Right lung (tissue), 10 donors: ENCODE measurements at places on chromosomes 13 and 19. TPM values are rescaled to one million over a fixed set of nuclear protein-coding genes. Genes with fewer than 3 reads are reported as not detected.

DNA sequence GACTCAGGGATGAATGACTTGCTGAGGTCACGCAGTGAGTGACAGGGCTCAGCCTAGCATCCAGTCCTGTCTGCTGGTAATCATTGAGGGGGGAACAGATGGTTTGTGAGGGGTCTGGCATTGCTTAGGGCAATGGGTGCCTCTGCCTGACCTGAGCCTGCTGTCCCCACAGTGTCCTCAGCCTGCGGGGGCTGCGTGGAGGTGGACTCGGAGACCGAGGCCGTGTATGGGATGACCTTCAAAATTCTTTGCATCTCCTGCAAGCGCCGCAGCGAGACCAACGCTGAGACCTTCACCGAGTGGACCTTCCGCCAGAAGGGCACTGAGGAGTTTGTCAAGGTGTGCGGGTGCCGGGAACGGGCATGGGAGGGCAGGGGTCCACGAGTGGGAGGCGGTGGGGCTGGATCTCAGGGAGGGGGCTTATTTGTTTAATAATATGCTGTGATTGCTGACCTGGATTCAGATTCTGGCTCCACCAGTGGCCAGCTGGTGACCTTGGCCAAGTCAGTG, 2.1 kb downstream of the SCN1B start:
- no peak for DNase-seq

- no peak for DNase-seq
These were observed 125.0 kb downstream of the STK24 start for GRCh38 chr13:98451676-98452470.

DNA sequence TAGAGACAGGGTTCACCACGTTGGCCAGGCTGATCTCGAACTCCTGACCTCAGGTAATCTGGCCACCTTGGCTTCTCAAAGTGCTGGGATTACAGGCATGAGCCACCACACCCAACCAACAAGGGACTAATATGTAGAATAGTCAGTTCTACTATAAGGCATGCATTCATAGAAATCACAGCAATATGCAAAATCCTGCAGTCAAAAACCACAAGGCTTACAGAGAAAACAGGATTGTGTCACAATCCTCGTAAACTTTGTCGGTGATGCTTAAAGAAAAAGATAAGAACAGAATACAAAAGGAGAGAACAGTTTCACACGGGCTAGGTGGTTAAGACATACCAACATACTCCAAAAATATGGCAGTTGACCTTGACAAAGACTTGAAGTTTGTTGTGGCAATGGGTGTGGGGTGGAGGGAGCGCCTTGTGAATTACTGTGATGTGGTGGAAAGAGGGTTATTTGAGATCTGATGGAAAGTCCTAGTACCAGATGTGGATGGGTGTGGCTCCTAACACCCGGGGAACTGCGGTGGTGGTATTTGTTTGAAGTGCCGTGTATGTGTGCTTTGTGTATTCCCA, 12.4 kb downstream of the NOSIP start:
- no peak for DNase-seq

GRCh38 chr13:36323951-36324566, 22.1 kb downstream of the SPART start:
- no peak for DNase-seq

DNA sequence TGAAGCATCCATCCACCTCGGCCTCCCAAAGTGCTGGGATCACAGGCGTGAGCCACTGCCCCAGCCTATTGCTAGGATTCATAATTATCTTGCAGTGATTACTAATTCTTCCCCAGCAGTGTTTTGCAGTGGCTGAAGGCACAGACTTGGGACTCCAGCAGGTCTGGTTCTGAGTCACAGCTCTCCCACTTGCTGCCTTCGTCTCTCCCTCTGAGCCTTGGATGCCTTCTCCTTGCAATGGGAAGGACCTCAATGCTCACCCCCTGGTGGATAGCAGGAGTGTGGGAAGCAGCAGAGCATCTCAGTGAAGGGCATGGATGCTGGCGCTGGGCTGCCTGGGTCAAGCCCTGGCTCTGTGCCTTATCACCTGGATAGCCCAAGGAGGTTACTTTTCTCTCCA, 37.6 kb upstream of the SHKBP1 start:
- DNase-seq: no peak

DNA sequence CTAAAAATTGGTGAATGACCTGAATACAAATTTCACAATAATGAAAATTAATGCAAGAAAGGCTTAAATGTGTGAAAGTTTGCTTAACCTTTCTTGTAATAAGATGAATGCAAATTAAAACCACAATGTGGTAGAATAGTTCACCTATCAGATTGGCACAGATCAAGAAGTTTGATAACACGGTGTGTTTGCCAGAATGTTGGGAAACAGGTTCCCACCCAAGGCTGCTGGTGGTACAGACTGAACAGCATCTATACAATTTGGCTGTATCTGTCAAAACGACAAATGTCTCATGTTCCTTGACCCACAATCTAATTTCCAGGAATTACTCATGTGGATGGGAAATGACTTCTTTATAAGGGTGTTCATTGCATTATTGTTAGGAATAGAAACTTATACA, 8.6 kb upstream of the IRS2 start:
- no peak for DNase-seq

- DNase-seq: no peak
These were observed 5.4 kb downstream of the LMTK3 start for GRCh38 chr19:48506138-48506733.

- peak; percentile 68 for DNase-seq
These were observed 1.0 kb downstream of the GPR108 start for GRCh38 chr19:6736169-6736916.

DNA sequence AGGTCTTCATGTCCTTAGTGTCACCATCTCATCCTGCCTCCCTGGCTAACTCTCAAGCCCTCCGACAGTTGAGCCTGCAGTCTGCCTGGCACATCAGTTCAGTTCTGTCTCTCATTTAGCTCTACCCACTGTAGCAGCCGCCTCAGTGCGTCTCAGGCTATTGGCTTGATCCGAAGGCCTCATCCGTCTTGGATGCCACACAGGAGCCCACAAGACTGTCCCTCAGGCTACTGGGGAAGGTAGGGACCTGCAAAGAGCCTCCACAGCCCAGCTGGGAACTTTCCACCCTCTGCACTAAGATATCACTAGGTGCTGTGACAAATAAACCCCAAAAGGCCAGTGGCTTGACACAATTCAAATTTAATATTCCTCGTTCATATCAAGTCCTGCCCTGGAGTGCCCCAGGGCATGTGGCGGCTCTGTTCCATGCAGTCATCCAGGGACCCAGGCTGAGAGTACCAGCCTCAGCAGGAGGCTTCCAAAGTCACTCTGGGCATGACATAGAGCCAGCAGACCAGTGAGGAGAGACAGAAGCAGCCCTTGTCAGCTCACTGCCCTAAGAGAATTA, 5.7 kb downstream of the VSTM2B start:
- DNase-seq: no peak

- no peak for DNase-seq
These were observed at the start of gene FKRP for GRCh38 chr19:46745521-46746280. Gene FKRP (plus strand): TSS chr19:46746057. CDS start chr19:46755451, 9,394 bp downstream.

- DNase-seq: peak; percentile 63
These were observed 2.5 kb upstream of the GPX4 start for GRCh38 chr19:1101337-1101698.

GRCh38 chr19:5148794-5149190, 179.9 kb downstream of the KDM4B start:
- DNase-seq: no peak

DNA sequence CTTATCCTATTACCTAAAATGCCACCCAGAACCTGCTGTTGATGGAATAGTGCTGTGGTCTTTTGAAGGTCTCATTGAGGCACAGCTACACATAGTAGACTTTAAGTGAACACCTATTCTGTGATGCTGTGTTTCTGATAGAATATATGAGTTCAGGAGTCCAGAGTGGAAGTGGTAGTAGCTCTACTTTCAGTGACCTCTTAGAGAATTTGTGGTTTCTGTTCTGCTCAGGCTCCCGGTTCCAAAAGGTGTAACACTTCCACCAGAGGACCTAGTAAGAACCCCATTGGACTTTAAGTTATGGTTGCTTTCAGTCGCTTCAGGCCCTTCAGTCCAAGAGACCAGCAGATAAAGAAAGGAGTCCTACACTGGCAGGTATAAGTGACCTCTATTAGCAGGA, 11.4 kb upstream of the MYCBP2 start:
- DNase-seq: no peak

GRCh38 chr13:75285310-75285709, 196.7 kb downstream of the TBC1D4 start:
- no peak for DNase-seq

DNA sequence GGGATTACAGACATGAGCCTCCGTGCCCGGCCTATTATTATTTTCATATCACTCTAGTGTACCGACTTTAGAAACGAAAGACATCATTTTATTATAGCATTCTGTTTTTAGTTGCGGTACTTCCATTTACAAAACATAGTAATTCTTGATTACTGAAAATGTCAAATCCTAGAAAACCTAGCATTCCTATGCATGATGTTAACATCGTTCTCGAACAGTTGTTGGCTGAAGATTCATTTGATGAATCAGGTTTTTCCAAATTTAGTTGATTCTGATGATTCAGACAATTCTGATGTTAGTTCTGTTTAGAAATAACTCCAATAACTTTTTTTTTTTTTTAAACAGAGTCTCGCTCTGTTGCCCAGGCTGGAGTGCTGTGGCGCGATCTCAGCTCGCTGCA, 11.5 kb upstream of the MTRF1 start:
- no peak for DNase-seq

- no peak for DNase-seq
These were observed 10.4 kb downstream of the HIPK4 start for GRCh38 chr19:40379446-40380198.

- DNase-seq: no peak
These were observed 7.2 kb downstream of the GSK3A start for GRCh38 chr19:42235181-42235580.

DNA sequence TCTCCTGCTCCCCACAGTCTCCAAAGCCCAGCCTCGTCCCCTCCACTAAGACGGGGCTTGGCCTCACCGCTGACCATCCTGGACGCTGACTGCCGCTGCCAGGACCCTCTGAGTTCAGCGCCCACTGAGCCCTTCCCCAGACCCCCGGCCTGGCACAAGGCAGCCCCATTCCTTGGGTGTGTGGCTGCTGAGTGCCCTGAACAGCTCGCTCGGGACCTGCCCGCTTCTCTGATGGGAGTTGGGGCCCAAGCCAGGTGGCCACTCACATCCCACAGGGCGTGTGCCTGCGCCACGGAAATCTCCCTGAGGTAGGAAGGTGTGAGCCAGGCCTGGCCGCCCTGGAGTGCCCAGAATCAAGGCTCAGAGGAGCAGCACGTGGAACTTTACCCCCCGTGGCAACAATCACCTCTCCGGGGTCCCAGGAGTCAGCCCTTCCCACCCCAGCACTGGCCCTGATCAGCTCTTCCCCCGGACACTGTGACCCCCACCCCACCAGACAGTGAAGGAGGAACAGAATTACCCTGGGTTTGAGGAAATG, 20.8 kb downstream of the C13orf46 start:
- no peak for DNase-seq

The IGSF23 gene
- not detected for polyA plus RNA-seq

The ZIM2 gene
- 1.2 TPM for polyA plus RNA-seq

The ZNF575 gene
- polyA plus RNA-seq: 1.6 TPM

The MBD3L3 gene
- not detected for polyA plus RNA-seq

The FBXO46 gene
- 22.1 TPM for polyA plus RNA-seq

The ZNF578 gene
- 5.9 TPM for polyA plus RNA-seq

The KLK8 gene
- polyA plus RNA-seq: not detected

The CD70 gene
- 0.13 TPM for polyA plus RNA-seq
